ACHN (cell line): ENCODE measurements at places on chromosomes 13 and 19.

DNA sequence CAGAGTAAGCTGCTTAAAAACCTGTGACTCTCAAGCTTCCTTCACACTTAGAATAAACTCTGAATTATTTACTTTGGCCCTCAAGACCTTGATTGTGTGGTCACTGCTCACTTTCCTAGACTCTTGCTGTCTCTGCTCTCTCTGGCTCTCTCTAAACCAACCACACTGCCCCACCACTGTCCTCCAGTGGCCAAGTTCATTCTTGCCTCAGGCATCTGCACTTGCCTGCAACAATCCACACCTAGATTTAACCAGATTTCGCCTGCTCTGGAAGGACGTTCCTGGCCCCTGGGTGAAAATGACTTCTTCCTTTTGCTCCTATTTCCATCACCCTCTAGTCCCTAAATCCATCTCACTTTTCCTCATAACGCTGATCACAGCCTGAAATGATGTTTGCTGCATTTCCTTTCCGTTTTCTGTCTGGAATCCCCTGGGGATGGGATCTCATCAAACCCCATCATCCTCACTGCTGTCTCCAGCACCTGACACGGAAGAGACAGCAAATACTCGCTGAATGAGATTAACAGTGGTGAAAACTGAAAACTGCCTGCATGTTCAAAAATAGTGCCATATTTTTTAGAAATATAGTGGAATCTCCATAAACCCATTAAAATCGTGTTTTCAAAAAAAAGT is 232.6 kb downstream of the UQCRFS1 start:
- DNase-seq: peak; percentile 17

DNA sequence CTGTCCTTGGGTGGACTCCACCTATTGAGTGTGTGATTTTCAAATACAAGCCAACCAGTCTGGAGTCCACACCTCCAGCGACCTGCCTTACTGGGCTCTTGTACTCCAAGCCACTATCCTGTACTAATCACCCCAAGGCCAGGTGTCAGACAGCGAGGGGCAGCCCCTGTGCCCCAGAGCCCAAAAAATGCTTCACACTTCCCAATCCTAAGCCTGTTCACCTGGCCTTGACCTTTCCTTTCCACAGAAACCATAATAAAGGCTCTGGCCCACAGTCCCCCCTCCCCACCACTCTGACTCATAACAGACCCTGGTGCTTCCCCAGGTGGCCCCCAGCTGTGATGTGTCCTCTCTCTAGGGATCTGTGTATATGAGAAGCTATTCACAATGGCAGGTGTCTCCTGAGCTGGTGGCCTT is 3.9 kb downstream of the CD209 start:
- DNase-seq: no peak

GRCh38 chr19:4976401-4977298 is 7.7 kb downstream of the KDM4B start:
- DNase-seq: no peak

- no peak for DNase-seq
Measured at GRCh38 chr19:2132731-2133490, 18.5 kb downstream of the AP3D1 start.

DNA sequence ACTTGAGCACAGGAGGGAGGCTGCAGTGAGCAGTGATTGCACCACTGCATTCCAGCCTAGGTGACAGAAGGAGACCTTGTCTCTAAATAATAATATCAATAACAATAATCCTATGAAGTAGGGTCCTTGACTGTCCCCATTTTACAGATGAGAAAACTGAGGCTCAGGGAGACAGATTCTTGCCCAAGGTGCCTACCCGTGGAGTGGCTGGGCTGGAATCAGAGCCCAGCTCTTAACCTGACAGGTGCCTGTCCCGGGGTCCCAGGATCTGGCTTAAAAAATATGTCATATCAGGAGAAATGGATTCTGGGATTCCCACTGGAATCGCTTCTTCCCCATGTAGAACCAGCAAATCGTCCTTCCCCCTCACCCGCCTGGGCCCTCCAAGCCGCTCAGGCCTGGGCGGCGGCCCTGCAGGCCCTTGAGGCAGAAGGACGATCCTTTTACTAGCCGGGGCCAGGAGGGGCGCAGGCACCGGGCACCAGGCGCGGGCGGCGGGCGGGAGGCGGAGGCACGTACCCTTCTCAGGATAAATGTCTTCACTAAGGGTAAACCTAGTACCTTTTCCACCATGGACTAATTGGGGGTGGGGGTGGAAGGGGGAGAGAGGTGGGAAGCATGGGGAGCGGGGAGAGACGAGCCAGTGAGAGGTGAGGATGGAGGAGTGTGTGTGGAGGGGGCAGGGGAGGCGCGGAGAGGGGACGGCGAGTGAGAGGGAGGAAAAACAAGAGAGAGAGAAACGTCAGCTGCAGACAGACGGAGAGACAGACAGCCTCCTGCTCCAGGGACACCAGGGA is 60.6 kb downstream of the COLGALT1 start:
- DNase-seq: no peak

GRCh38 chr13:69595181-69595580 is 512.4 kb upstream of the ATXN8OS start:
- peak; percentile 45 for DNase-seq

DNA sequence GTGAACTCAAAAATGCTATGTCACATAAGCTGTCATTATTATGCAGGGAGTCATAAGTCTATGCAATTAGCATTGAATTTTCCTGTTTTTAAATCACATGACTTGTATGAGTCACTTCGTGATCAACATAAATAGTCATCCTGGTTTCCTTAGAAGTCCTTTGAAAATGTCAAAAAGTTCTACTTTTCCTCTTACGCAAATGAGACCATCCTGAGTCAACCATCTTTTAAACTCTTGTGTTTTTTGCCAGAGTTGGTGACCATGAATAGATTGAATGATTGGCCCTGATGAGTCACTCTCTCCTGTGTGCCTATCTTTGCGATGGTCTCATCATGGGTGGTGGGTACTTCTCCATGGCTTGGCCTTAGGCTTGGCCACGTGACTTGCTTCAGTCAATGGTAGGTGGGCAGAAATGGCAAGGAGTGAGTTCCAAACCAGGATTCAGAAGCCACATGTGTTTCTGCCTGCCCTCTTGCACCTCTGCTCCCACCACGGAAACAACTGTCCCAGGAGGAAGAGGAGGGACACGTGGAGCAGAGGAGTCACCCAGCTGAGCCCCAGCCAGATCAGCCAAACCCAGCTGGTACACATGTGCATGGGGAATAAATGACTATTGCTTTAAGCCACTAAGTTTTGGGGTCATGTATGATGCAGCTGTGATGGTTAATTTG is 123.5 kb upstream of the CACNA1A start:
- no peak for DNase-seq

DNA sequence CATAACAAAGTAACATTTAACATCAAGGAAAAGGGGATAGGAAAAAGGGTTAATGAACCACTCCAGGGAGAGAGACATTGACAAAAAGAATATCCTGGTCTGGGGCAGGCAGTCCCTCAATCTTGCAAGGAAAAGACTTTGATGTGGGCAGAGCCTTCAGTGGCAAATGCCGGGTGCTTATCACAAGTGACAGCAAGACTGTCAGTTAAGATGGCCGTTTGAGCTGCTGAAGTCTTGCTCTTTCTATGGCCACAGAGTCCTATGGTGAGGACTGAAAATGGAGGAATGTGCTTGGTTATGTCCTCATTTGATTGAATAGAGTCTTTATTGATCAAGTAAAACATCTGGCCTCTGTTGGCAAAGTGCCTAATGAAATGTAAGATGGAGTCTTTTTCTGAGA is 112.1 kb downstream of the B3GLCT start:
- DNase-seq: no peak

DNA sequence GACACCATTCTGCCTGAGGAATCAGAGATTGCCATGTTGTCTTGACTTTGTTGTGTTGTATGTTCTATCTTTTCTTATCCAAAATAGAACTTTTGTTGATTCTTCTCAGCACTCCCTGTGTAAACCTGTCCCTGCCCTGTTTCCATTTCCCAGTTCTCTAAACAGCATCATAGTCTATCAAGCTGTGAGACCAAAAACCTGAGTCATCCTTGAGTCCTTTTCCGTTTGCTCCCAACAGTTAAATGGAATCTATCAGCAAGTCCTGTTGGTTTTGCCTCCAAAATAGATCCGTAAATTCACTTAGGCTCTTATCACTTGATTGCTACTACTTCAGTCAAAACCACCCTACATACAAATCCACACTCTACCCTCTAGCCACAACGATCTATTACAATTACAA is 667.1 kb downstream of the PCDH9 start:
- DNase-seq: no peak

DNA sequence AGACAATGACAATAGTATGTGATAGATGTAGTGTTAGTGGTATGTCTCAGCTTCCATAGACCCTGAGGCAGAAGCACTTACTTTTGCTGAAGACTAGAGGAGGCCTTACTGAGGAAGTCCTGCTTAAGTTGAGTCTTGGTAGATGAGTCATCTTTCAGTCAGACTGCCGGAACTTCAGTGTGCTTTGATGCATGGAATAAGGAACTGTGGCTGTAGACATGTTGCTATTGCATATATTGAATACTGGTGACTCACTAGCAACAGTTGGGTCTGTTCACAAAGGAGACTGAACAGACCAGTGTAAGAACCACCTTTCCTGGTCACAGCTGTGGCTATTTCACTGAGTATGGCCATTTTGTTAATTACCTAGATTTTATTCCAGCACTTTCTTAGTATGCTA is 1000.6 kb downstream of the OLFM4 start:
- peak; percentile 95 for DNase-seq

- DNase-seq: no peak
Measured at GRCh38 chr13:24212674-24213073, 52.2 kb downstream of the SPATA13 start.

DNA sequence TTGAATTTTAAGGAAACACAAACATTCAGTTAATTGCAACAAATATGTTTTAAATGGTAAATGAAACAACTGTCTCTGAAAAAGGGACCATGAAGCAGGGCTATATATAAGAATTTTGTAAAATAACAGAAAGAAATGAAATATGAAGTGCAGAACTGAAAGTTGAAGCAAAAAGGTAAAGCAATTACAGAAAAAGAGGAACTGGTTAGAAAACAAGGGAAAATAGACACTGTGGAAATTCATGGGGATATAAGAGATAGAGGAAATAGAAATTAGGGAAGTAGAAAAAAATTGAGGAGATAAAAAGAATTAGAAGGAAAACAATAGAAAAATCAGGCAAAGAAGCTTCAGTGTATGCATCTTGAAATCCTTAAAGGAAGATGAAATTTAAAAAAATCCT is 40.0 kb upstream of the TDRD3 start:
- DNase-seq: no peak

- peak; percentile 97 for DNase-seq
Measured at GRCh38 chr19:1102407-1103131, 1.2 kb upstream of the GPX4 start.

- DNase-seq: no peak
Measured at GRCh38 chr19:14339741-14340140, 41.5 kb upstream of the ADGRE5 start.

GRCh38 chr19:5170329-5170745 is 170.3 kb downstream of the PTPRS start:
- DNase-seq: peak; percentile 4

DNA sequence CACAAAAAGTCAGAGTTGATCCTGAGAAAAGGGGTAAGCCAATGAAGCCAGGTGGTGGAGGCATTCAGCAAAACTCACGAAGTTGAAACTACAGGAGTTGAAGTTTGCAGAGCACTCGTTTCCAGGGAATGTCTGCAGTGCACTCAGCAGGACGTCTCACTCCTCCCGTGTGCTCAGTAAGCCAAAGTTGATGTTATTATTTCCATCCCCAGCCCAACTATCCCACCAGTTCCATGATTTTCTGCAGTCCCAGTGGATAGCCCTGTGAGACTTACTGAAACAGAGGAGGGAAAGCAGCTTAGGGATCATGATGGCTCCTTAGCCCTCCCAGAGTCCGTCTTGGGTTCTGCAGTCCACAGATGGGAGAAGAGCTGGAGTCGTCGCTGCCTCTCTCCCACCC is at the start of gene TARM1:
TSS of gene TARM1 (minus strand) at position 334 of the 400 bp plus-strand sequence. CDS start at position 309, 25 bp downstream.
- DNase-seq: no peak
